Cortex of kidney (tissue), 1 donor: ENCODE measurements at places on chromosomes 12 and 14.

- no peak for DNase-seq
Observed at GRCh38 chr12:23337213-23337612, 612.3 kb downstream of the SOX5 start.

DNA sequence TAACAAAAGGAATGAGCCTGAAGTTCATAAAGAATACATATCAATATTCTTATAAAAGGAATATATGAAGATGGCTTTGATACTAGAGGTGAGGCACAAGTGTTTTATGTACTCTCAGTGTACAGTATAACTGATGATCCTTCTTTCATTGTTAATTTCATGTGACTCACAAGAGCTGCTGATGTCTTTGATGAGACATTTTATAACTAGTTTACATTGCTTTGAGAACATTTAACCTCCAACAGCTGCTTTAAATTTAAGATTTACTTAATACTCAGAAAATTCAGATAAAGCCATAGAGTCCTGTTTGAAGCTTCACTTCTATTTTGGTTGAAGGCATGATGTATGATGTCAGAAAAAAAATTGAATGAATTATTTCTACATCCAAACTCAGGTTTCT lies 59.8 kb downstream of the WASHC4 start:
- DNase-seq = no peak

GRCh38 chr14:100903672-100904185 lies at the start of gene RTL1:
Gene RTL1, minus strand, starts transcription at chr14:100903722. Its CDS starts 18,934 bp downstream, at chr14:100884788.
- DNase-seq = no peak

GRCh38 chr14:88667555-88668273 lies 104.9 kb downstream of the ZC3H14 start:
- no peak for DNase-seq

DNA sequence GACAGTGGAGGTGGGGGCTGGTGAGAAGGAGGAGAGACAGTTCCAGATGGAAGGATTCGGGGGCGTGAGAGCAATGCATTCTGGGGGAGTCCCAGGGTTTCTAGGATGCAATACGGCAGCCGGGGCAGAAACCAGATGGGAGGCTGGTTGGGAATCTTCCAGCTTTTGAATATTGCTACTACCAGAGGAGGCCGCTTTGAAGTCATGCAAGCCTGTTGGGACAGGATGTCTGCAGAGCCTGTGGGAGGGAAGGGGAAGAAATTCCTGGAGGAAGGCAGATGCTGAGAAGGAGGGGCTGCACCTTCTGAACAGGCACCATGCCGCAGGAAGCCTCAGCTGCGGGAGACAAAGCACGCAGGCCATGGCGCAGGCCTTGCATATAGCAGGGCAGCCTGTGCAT lies 105.4 kb downstream of the APAF1 start:
- no peak for DNase-seq

- DNase-seq = no peak
Observed at GRCh38 chr12:130139567-130140421, 22.5 kb upstream of the FZD10 start.

DNA sequence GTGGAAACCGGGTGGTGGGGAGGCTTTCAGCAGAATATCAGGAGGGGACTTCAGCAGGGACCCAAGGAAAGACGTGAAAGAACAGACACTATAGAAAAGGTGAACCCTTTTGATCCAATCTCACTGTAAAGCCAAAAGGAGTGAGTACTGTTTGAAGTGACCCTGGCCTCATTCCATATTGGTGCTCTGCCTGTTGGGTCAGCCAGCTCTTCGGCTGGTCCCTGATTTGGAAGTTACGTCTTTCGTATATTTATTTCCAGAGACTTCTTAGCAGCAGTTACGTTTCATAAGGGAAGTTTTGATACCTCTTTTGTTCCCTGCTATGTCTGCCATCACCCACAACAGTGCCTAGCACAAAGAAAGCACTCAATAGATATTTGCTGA lies 21.9 kb downstream of the WNT5B start:
- no peak for DNase-seq

DNA sequence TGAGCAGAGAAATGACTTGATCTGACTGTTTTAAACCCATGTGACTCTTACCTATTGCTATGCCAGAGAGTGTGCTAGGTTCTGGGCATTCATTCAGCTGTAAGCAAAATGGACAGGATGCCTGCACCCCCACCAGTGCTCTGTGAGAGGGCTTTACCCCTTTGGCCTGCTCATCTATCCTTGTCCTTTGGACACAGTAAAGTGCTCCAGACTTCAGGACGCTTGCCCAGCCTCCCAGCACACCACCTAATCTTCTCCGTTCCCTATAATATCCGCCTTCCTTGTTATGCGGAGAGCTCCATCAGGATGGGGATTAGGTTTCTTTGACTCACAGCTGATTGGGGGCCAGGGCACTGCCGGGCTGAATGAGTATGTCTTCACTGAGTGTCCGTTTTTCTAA lies 4.4 kb upstream of the ZNF839 start:
- no peak for DNase-seq

DNA sequence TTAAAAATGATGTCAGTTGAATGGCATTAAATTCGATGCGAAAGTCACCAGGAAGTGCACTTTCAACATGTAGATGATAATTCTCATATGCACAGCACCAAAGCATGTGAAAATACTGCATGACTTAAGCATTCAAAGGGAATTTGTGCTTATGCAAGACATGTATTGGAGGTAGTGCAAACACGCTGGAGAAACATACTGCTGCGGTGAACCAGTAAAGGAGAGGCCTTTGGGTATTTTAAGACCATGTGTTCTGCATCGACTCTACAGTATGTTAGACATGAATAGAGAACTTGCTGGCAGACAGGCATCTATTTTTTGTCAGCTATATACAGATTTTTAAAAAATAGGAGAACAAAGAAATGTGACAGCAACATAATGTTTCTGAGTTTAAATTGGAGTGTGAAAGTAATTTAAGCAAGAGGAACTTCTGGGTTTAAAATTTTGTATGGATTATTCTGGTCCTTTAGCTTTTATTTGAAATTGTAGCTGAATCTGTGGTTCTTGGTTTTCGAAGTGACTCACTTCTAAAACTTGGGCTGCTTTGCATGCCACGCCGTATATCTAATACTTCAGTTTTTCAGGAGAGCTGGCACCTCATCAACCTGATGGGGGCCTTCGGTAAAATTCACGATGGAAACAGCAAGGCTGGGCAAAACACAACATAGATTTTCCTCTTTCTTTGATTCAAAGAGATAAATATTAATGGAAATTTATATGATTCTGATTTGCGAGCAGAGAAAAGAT lies 408.7 kb downstream of the APAF1 start:
- no peak for DNase-seq

DNA sequence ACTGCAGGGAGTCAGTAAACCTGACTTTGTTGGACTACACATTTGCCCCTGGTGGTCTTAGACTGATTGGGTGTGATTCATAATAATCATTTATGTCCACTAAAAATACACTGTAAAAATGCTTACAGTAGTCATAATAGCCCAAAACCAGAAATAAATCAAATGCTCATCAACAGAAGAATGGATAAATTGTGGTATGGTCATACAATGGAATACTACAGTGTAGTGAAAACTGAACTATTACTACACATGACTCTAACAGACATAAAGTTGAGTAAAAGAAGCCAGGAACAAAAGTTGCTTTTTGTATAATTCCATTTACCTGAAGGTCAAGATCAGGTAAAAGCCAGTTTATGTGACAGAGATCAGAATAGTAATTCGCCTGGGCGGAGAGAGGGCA lies 57.2 kb upstream of the CDKL1 start:
- no peak for DNase-seq

GRCh38 chr12:27064397-27065342 lies 17.7 kb downstream of the C12orf71 start:
- no peak for DNase-seq

DNA sequence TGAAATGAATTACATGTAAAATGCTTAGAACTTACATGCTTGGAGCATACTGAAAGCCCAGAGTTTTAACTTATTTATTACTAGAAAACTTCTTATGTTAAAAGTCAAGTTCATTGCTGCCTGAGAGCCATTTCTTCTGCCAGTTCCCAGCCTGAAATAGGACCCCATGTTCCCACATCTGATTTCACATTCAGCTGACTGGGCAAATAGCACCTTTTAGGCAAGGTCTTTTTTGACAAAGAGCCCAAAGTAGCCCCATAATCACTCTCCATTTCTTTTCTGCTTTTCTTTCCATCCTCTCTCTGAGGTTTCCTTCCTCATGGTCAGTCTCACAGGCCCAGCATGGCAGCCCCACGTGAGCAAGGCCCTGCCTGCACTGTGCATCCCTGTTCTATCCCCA lies 1.1 kb upstream of the ARPC3 start:
- no peak for DNase-seq

- DNase-seq = no peak
Observed at GRCh38 chr12:11774821-11775220, 125.3 kb downstream of the ETV6 start.

DNA sequence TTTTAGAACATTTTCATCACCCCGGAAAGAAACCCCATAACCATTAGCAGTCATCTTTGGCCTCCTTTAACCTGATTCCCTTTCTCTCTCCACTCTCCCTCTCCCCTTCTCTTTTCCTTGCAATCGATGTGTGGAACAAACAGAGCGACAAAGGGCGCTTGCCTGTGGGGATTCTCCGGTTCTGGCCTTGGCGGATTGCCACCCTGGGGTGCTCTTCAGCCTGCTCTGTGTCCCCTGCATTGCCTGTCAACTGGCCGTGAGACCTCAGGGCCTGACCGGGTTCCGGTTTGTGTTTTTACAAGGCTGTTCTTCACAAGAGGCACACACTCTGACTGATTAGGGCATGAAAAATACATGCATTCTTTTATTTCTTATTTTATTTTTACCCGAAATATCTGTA lies 27.8 kb downstream of the LRTM2 start:
- DNase-seq = no peak

- no peak for DNase-seq
Observed at GRCh38 chr12:62403031-62403430, 63.6 kb upstream of the MON2 start.
